Thymus (tissue), 14 donors: ENCODE measurements at places on chromosomes 6 and 20.

DNA sequence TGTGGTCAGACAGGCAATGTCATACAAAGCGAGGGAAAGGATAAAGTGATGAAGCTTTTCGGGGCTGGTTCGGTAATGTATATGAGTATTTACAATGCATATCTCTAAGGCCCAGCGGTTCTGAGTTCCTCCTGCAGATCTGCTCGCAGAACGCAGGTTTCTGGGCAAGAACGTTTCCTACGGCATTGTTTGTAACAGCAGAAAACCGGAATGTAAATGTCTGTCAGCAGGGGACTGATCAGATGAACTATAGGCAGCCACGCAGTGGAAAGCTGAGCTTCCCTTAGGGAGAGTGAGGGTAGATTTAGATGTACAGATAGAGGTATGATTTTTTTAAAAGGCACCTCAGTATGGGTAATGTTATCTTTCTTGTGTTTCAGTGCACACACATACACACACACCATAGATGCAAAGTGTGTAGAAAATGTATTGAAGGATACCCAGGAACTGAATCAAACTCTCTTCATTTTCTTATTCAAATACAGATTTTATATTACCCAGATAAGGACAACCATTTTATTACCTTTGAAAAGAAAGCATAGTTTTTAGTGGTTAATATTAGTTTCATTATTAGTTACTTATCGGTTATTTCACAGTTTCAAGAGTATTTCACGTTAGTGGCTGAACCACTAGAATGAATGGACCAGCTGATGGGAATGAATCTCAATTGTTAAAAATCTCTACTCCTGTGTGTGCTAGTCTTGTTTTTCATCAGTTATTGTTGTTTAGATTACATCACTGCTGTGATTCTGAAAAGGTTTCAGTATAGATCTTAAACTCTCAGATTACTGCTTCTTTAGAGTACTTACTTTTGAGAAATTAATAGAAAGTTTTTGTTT lies 56.2 kb downstream of the SNX9 start:
- DNase-seq = no peak

GRCh38 chr6:111802015-111802414 lies 71.2 kb downstream of the FYN start:
- no peak for DNase-seq

DNA sequence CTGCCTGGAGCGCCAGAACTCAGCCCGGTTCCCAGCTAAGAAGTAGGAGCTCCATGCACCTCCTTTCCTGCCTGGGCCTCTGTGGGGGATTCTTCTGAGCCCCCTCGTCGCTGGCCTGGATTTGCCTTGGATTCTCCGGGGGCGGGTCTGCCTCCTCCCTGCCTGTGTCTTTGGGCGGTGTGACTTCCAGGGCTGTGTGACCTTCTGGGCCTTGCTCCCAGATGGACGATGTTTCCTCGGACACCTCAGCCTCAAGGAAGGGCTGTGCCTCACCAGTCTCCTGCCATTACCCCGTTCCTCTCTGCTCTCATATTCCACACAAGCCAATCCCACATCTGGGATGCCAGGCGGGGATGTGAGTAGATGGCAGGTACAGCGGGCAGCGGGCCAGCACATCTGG lies 76.8 kb downstream of the ERMARD start:
- DNase-seq = no peak

GRCh38 chr6:134574491-134574890 lies 256.6 kb upstream of the SGK1 start:
- no peak for DNase-seq

- DNase-seq = no peak
Observed at GRCh38 chr6:43774776-43775534, 4.9 kb downstream of the VEGFA start.
